Activated CD4-positive, alpha-beta T cell treated with anti-CD3 and anti-CD28 coated beads, Interleukin-2, amount 50 U/mL, for 48 hours (primary cell): ENCODE measurements at places on chromosomes 7 and 10.

DNA sequence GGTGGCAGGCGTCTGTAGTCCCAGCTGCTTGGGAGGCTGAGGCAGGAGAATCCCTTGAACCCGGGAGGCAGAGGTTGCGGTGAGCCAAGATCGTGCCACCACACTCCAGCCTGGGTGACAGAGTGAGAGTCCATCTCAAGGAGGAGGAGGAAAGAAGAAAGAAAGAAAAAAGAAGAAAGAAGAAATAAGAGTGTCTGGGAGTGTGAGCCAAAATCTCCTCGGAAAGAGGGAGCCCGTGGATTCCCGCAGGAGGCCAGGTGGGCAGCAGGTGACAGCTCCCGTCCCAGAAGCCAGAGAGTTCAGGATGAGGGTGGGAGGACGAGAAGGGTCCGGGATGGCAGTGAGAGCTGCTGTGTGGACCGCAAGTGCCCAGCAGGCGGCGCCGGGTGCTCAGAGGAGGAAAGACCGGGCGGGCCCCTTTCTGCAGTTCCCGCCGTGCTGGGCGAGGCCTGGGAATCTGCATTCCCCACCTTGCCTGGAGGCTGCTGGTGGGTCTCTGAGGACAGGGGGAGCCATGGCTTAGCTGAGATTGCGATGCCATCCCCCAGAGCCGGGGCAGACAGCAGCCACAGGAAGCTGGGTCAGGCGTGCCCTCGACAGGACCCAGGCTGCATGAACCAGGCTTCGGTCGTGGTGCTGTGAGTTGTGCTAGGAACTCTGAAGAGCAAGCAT lies 17.1 kb upstream of the AMZ1 start:
- DNase-seq = peak; percentile 77

DNA sequence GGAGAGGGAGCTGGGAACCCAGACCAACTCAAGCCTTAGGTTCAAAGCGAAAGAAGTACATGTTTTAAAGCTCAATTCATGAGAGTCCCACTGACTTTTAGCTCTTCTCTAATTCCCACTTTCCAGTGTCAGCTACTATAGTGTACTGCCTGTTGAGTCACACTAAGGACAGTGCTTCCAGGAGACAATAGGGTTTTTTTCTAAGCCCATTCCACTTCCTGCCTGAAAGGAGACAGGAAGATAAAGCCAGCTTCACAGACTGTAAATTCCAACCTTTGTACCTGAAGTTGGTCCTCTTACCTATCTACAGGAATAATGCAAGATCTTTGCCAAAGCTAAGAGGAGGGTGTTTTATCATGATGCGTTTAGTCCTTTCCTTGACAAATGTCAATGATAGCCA lies 4.4 kb downstream of the MSRB2 start:
- no peak for DNase-seq

DNA sequence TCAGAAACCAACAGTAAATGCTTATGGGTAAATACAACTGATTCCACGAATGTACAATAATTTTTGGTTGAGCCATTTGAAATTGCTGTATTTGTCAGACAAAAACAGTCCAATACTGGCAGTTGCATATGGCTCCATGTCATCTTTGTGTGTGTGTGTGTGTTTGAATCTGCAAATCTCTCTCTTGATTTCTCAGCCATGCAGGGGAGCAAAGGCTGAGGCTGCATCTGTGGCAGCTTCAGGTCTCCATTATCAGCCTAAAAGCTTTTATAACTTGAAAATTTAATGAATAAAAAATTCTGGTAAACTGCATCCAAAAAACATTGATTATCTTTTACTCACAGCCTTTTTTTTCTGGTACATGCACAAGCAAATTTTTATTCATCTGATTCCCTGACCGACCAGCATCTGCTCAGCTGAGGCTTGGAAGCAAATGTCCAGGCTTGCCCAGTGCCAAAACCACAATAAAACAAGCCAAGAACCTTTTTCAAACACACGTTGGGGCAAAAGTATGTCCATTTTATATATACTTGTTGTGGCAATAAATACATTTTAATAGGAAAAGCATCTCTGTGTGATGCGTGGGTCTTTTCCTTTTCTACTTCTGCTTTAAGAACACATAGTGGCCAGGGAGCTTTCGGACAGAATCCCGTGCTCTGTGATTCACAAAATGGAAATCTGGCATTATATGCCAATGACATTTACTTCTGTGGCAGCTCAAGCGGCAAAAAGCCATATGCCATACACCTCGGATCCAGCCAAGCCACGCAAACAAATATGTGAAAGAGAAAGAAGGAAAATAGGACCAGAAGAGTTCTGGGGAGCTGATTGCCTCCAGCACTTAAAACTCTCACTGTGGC lies 275.6 kb upstream of the AOAH start:
- DNase-seq = no peak

- no peak for DNase-seq
Observed at GRCh38 chr7:49695971-49696370, 77.5 kb upstream of the VWC2 start.

DNA sequence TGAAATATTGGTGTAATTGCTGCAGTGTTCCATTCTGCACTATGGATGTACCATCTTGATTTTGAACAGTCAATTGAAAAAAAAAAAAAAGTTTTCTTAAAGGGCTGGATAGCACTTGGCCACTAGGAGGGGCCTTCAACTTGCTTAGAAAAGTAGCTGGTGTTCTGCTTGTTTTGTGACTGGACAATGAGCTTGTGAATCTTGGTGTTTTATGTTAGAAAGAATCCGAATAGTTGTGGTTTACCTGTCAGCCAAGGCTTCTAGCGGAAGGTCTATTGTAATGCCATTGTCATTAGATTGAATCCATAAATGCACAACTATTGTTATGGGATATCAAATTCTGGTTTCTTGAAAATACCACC lies 77.1 kb downstream of the BMPER start:
- no peak for DNase-seq

GRCh38 chr10:101691081-101691480 lies 3.9 kb downstream of the FBXW4 start:
- DNase-seq = no peak

DNA sequence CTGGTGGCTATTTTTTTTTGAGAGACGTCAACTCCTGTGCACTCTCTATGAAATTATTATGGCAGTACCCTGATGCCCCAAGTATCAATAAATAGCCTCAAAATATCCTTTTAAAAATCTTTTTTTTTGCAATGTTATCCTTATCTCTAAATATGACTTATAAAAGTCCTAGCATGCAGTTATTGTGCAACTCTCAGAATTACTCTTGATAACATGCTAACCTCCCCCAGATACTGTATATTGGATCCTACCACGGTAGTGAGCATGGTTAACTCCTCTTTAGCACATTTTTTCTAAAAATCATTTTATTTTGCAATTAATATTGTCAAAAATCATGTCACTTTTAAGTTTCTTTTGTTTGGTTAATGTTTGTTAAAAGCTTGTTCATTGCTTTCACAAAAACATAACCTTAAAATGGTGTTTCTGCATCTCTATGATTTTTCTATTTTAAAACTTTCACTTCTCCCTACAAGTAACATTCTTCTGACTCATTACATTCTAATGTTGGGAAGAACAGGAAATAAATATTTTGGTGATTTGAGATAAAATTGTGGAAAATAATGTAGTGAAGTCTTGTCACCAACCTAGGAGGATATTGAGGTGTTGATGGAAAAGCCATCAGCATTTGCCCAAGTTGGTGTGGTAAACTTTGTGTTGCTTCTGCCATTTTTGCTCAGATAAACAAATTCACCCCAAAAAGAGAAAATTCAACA lies 42.1 kb upstream of the ADRA2A start:
- no peak for DNase-seq

GRCh38 chr10:73379064-73379748 lies 20.5 kb upstream of the CFAP70 start:
- DNase-seq = no peak

DNA sequence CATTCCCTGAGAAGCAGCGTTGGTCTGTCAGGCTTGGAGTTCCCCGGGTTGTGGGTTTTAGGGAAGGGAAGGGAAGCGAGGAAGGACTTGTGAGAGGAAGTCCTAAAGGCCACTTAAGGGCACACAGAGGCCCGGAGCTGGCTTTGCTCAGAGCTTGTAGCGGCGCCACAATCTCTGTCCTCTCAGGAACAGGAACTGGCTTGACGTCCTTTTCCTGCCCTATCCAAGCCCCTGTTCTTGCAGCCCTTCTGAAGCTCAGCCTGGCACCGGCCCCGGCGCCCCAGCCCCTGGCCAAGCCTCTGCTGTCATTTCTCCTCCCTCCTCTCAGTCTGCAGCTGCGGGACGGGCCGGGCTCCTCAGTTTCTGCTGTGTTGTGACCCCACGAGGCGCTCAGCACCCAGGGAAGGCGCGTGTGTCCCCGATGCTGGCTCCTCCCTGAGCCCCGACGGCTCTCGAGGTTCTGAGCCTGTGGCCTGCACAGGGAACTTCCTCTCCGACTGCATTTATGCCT lies at the start of gene GIMAP8:
Gene GIMAP8 (plus strand): TSS at position 140 of the 511 bp plus-strand sequence. CDS start 16,069 bp downstream, outside the sequence.
- peak; percentile 62 for DNase-seq

DNA sequence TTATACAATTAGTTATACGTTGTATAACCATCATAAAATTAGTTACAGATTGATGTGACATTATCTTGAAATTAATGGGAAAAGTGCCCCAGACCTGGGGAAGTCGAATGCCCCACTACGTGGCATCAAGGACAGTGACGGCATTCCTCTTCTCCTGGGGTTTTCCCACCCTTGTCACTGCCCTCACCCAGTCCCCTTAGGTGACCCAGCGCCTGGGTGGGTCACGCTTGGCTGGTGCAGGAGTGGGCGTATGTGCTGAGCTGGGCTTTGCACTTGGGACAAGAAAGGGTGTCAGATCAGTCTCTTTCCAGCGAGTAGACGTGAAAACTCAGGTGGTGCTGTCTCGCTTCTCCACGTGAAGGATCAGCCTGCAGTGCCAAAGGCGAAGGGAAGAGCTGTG lies 7.6 kb downstream of the FOXK1 start:
- no peak for DNase-seq

- DNase-seq = no peak
Observed at GRCh38 chr10:68625316-68625921, 65.3 kb downstream of the TET1 start.

- no peak for DNase-seq
Observed at GRCh38 chr7:29319719-29320521, 125.3 kb downstream of the CHN2 start.

GRCh38 chr10:110568055-110568735 lies 700 bp downstream of the SMC3 start:
- DNase-seq = peak; percentile 53
